Myometrial cell (primary cell): ENCODE measurements at places on chromosomes 3 and 15. TPM values are rescaled to one million over a fixed set of nuclear protein-coding genes. Genes with fewer than 3 reads are reported as not detected.

PCLAF gene
- 62.9 and 71.2 TPM in 2 replicates for total RNA-seq

EIF1B gene
- total RNA-seq, result 15.3 and 15.4 TPM in 2 replicates

PHLDB2 gene
- 26.2 and 33.0 TPM in 2 replicates for total RNA-seq

NOX5 gene
- 0.29 and 0.71 TPM in 2 replicates for total RNA-seq

BOC gene
- total RNA-seq, result 12.2 and 15.0 TPM in 2 replicates
